Motor neuron (in vitro differentiated cells): ENCODE measurements at places on chromosomes 2 and 18. TPM values are rescaled to one million over a fixed set of nuclear protein-coding genes. Genes with fewer than 3 reads are reported as not detected.

FOSL2 gene
- total RNA-seq = 2.2 and 2.5 TPM in 2 replicates

EMX1 gene
- total RNA-seq = 0.36 and 0.75 TPM in 2 replicates

COPS8 gene
- total RNA-seq = 65.4 and 72.1 TPM in 2 replicates

DLX2 gene
- 0.05 and 0.19 TPM in 2 replicates for total RNA-seq

UPP2 gene
- 0.13 TPM in 1 of 2 replicates, not detected in the other for total RNA-seq

ANKRD53 gene
- total RNA-seq = 1.7 and 2.2 TPM in 2 replicates

LAPTM4A gene
- 173 and 184 TPM in 2 replicates for total RNA-seq

NAPG gene
- 54.8 and 59.7 TPM in 2 replicates for total RNA-seq

DLGAP1 gene
- total RNA-seq = 14.9 and 20.2 TPM in 2 replicates

RFTN2 gene
- total RNA-seq = 0.63 and 1.1 TPM in 2 replicates

GYPC gene
- 53.2 and 56.6 TPM in 2 replicates for total RNA-seq

RESP18 gene
- total RNA-seq = not detected in 2 replicates

CYB5A gene
- total RNA-seq = 31.9 and 32.4 TPM in 2 replicates

FAM110C gene
- total RNA-seq = 0.31 TPM in 1 of 2 replicates, not detected in the other
